CD4-positive, alpha-beta memory T cell (primary cell): ENCODE measurements at places on chromosomes 2 and 18.

GRCh38 chr2:147543056-147543455 lies 301.8 kb upstream of the ACVR2A start:
- DNase-seq: no peak

DNA sequence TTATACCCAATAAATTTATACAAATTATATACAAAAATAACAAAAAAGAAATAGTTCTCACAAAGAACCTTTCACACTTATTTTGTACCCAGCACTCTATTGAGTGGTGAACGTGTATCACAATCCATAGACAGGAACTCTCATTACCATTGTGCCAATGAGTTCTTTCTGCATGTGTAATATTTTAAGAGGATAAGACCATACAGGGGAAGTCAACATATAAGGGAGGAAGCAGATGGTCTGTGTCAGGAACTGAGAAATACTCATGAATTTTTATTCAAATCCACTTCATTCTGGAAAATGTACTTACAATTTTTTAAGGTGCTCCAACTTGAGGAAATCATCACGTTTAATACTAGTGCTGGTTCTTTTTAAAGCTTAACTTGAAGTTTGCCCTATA lies 27.1 kb upstream of the ELOA2 start:
- DNase-seq: no peak

DNA sequence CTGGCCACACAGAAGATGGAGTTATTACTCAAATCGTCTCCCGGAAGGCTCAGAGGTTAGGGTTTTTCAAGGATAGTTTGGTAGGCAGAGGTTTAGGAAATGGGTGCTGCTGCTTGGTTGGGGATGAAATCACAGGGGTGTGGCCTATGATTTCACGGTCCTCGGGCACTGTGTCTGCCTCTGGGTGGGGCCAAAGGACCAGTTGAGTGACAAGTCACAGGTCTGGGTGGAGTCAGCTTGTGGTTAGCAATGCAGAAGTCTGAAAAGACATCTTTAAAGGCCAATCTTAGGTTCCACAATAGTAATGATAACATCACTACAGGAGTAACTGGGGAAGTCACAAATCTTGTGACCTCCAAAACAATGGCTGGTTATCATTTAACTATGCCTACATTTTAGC lies 387.8 kb downstream of the ZNF521 start:
- no peak for DNase-seq

DNA sequence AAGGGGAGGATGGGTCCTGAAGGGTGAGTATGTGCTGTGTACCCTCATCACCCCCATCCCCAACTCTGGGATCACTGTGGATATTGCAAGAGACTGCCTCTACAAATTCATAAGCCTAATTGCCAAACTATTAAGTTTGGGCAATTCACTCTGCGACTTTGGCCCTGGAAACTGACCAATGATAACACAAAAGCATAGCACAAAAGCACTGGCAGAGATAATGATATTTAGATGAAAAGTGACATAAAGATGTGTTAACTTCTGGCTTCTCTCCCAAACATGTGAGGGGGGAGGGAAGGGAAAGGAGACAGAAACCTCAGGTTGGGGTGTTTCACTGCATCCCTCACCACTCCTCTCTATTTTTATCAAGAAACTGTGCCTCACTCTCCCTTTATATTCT lies 150.3 kb downstream of the SATB2 start:
- DNase-seq: no peak

DNA sequence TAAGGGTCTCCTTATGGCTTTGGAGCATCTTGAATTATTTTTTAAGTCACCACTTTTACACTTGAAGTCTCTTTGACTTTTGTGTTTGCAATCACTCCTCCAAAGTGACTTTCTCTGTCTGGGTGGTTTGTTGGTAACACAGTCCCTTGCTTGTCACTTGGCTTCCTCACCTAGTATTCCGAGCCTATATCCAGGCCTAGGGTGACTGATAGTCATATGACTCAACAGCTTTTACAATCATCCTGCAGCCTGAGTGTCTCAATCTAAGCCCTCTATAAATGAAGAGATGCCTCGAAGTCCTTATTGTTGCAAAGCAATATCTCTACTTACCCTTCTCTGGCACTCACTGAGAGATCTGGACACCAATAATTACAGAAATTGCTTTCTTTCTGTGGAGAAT lies 53.9 kb upstream of the SETBP1 start:
- no peak for DNase-seq

GRCh38 chr2:169110916-169111315 lies 41.6 kb downstream of the DHRS9 start:
- DNase-seq: no peak
